HEK293T (cell line): ENCODE measurements at places on chromosomes 4 and X.
A peak's percentile ranks its signal among the peaks of the same experiment; 100 is the strongest.

DNA sequence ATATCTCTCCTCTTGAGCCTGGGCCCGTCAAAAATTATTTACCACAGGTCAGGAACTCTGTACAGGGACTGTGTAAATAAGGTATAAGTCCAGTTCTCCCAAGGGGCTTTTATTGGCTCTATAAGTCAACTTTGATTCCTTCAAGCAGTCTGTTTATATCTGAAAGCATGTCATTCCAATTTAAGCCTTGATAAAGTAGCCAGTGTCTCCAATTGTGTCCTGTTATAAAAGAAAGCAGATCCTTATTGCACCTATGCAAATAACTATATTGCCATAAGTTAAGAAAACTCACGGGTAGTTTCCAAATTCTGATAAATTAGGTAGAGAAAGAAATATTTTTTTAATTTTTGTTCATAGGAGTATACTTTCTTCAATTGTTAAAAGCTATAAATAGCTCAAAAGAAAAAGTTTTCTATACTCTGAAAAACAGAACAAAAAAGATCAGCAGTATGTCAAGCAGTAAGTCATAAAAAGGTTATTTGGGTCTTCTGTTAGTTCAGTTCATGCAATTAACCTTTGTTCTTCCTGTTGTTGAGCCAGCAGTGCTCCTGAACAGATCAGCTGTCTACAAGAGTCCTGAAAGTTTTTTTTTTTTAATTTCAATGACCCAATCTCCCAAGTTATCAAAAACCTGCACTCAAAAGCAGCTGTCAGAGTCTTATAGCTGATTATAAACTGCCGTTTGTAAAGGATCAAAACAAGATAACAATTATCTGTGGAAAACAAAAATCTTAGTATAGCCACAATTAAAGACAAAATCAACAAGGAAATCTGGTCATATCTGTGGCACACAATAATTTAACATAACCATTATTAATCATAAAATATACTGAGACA, 178.4 kb upstream of the GALNT7 start:
- DNase-seq, result no peak

DNA sequence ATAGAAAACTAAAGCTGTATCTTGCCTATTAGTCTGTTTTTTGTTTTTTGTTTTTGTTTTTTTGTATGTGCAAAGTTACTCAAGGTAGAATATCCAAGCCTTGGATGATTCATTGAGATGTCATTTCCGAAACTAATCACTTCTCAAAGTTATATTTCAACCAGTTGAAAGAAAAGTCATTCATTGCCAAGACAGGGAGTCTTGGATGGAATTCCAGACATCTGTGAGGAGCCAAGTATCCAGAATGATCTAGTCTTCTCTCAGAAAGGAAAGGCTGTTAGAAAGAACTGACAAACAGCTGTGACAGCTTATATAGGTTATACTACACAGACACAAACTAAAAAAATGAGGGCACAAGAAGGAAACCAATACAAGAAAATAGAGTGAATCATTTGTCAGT, 141.1 kb upstream of the NDST3 start:
- no peak for DNase-seq

DNA sequence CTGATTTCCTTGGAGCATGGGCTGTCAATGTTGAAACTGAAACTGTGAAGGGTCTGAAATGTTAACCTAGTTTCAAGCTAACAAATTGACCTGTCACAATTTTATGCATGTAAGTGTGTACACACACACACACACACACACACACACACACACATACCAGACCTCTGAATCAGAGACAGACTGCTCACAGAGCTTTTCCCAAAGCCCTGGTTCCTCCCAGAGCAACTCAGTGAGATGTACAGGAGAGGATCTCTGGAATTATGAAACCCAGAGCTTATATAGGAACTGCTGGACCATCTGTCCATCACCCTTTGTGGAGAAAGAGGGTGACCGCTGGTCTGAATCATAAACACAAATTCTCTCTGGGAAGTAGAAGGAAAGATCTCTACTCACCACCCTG, 228.1 kb upstream of the PRPS2 start:
- DNase-seq, result no peak

DNA sequence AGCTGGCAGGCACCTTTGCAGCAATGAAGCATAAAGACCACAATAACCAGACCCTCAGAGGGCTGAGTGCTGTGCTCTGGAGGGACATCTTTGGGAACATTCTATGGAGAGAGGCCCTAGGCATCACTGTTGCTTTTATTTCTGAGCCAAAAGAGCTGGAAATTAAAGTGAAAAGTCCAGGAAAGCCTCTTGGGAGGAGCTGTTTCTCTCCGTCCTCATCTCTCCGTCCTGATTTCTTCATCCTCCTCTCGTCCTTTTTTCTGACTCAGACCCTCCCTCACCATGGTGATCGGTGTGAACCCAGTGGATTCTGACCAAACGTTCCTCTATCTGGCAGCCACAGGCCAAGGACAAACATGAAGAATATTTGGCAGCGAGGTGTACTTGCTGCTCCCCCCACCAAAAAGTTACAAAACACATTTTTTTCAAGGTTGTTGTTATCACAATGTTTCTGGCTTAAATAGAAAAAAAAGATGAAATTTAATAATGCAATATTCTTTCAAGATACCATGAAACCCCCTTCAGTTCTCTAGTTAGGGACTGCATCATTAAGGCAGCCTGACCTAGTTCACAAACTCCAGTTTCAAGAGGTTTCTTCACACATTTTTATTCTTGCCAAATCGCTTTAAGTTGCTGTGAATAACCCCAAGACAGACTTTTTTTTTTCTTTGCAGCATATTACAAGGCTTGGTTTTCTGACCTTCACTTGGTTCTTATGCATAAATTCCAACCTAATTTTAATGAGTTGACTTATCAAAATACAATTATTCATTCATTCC, 80.2 kb downstream of the SCD5 start:
- no peak for DNase-seq

GRCh38 chr4:125387770-125388169, 73.0 kb downstream of the FAT4 start:
- DNase-seq, result no peak

GRCh38 chr4:107128116-107128515, 92.0 kb upstream of the DKK2 start:
- DNase-seq, result no peak

- no peak for DNase-seq
These were observed 345.3 kb downstream of the SPRY1 start for GRCh38 chr4:123741906-123742305.

- DNase-seq, result no peak
These were observed 130.9 kb downstream of the AFAP1 start for GRCh38 chr4:7808752-7809151.

GRCh38 chr4:20085653-20086052, 166.1 kb upstream of the SLIT2 start:
- DNase-seq, result no peak

DNA sequence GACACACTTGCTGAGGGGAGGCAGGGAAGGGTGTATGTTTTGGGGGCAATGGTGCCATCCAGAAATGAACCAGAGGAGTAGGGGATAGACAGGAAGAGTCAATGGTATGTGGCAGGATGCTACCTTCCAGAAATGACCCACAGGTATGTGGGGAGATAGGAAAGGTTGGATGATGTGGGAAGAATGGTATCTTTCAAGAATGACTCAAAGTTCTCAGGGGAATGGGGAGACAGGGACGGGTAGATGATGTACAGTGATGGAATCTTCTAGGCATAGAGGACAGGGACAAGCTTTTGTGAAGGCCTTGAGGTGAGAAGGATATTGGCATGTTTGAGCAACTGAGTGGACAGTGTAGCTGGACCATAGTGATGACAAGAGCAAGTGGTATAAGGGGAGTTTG, 64.9 kb downstream of the MAOA start:
- no peak for DNase-seq

DNA sequence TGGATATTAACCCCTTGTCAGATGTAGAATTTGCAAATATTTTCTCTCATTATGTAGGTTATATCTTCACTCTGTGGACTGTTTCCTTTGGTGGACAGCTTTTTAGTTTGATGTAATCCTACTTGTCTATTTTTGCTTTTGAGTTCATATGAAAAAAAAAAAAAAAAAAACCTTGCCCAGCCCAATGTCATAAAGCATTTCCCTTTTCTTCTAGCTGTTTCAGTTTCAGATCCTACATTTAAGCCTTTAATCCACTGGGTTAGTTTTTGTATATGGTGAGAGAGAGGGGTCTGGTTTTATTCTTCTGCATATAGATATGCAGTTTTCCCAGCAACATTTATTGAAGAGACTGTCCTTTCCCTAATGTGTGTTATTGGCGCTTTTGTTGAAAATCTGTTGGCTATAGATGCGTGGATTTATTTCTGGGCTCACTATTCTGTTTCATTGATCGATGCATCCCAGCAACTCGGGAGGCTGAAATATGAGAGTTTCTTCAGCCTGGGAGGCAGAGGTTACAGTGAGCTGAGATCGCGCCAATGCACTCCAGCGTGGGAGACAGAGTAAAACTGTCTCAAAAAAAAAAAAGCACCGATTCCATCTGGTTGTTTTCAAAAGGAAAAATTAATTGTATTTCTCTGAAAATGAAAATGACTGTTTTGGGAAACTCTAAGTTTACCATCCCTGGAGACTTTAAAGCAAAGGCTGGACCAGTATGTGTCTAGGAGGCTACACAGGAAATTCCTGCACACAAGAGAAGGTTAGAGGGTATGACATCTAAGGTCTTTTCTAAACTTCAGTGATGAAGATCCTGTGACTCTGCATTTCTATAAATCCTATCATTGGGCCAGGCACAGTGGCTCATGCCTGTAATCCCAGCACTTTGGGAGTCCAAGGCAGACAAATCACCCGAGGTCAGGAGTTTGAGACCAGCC, 35.6 kb downstream of the STEEP1 start:
- no peak for DNase-seq

DNA sequence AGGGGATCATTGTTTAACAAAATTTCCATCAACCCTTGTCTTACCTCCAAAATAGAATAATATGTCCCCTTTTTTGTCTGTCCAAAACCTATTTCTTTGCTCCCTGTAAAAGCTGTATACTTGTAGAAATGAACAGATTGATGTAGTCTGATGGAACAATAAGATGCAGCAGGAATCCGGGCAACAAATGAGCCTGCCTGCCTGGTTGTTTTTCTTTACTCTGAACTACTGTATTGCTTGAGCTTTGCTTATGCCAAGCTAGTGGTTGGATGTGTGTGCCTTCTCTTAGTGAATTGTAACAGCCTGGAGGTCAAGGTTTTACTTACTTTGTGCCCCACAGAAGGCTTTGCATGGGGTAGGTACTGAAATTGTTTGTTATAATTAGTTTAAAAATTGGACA, 116.2 kb upstream of the TLL1 start:
- no peak for DNase-seq

- peak; percentile 88 for DNase-seq
These were observed 37.3 kb downstream of the ACOX3 start for GRCh38 chr4:8403173-8403753.
